AG09309 (cell line): ENCODE measurements at places on chromosomes 5 and 9.
A peak's percentile ranks its signal among the peaks of the same experiment; 100 is the strongest.

DNA sequence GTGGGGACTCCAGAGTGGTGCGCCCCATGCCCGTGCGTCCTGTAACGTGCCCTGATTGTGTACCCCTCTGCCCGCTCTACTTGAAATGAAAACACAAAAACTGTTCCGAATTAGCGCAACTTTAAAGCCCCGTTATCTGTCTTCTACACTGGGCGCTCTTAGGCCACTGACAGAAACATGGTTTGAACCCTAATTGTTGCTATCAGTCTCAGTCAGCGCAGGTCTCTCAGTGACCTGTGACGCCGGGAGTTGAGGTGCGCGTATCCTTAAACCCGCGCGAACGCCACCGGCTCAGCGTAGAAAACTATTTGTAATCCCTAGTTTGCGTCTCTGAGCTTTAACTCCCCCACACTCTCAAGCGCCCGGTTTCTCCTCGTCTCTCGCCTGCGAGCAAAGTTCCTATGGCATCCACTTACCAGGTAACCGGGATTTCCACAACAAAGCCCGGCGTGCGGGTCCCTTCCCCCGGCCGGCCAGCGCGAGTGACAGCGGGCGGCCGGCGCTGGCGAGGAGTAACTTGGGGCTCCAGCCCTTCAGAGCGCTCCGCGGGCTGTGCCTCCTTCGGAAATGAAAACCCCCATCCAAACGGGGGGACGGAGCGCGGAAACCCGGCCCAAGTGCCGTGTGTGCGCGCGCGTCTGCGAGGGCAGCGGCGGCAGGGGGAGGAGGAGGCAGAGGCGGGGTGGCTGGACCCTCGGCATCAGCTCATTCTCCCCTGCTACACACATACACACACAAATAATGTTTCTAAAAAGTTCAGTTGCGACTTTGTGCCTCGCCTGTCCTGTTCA lies 668 bp downstream of the GLIS3 start:
- DNase-seq = no peak

DNA sequence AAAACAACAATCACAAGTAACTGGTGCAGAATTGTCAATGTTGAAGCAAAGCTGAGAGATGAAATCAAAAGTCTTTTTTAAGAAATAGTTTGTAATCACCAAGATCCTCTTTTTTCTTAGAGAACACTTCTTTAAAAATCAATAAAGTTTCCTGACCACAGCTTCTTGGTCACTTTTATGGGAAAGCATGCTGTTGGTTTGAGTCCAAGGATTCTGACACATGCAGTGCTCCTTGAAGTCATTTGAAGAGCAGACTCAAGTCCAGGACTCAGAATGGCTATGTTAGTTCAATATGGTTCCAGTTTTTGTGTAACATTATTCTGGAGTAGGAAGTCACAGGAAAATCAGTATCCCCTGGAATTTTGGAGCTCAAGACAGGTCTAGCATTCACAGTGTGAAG lies 480.6 kb downstream of the NR2F1-AS1 start:
- DNase-seq = peak; percentile 68

DNA sequence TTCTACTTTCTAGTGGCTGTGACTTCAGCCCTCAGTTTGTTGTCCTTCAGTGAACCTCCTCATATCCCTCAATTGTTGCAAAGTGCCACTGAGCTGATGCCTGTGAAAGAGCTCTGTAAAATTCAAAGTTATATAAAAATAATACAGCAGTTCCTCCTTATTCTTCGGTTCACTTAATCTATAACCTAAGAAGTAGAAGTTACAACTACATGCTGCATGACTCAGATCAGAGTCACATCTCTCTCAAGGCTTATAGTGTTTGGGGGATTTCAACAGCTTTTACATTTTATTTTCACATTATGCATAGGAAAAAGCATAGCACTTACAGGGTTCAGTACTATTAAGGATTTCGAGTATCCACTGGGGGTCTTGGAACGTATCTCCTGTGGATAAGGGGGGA lies 25.1 kb upstream of the GCNT1 start:
- DNase-seq = no peak

DNA sequence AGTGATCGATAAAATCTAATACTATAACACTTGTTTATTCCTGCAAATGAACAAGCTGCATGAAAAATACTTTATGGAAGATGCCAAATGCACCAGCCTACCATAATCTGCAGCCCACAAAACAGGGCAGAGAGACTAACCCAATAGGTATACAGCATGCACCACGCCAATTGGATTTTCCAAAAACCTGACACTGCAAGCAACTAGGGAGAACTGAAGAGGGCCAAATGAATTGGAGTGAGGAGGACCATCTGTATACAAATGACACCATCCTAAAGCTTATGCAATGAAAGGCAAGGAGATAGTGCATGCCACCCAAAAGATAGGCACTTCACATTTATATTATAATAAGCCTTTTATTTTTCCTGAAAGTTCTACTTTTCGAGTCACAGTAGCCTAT lies 100.4 kb downstream of the SPOCK1 start:
- DNase-seq = no peak

DNA sequence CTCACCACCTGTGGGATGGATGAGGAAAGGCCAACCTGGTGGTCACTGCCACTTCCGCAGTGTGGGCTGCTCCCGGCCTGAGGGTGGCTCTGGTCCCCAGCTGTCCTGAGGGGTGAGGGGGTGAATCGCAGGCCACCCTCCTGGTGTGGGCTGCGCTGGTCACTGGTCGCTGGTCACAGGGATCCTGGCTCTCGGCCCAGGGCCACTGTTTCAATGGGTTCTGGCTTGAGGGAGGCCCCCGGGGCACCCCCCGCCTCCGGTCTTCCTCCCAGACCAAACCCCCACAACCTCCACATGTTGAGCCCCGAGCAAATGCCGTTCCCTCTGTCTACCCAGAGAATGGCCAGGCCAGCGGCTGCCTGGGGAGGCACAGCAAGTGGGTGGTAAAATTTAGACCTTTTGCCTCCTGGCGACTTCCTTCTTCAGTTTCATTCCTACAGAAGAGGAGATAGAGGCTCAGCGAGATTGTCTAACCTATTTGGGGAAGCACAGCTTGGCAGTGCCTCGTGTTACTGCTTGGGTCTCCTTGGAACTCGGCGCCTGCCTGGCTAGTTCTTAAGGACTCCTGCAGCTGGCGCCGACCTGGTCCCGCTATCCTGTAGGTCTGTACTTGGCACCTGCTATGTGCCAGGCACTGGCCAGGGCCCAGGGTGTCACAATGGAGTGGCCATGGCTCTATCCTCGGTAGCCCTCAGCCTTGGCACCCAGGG lies 48.2 kb downstream of the RXRA start:
- DNase-seq = no peak
